ENCODE measurements at places on chromosomes 4 and X.

- DNase-seq, result no peak
Measured at GRCh38 chr4:13840502-13841190, 213.1 kb upstream of the BOD1L1 start.

- peak; percentile 64 for DNase-seq
Measured at GRCh38 chrX:49186125-49187027, at the start of gene PRICKLE3. PRICKLE3 (minus strand) TSS chrX:49186373; CDS start chrX:49186297, 76 bp downstream.

DNA sequence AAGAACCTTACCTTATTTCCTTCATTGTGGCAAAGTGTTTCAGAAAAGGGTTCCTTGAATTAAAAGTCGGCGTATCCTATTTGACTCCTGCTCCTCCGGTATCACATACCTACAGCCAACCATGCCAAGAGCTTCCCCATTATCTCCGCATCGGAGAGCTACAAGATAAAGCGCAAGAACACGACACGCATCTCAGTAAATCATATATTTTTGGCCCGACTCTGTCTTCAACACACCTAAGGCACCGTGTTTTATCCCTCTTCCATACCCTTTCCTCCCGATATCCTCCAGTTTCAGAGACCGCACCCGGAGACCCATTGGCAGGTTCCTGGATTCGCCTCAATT, 497 bp upstream of the THAP9 start:
- no peak for DNase-seq

DNA sequence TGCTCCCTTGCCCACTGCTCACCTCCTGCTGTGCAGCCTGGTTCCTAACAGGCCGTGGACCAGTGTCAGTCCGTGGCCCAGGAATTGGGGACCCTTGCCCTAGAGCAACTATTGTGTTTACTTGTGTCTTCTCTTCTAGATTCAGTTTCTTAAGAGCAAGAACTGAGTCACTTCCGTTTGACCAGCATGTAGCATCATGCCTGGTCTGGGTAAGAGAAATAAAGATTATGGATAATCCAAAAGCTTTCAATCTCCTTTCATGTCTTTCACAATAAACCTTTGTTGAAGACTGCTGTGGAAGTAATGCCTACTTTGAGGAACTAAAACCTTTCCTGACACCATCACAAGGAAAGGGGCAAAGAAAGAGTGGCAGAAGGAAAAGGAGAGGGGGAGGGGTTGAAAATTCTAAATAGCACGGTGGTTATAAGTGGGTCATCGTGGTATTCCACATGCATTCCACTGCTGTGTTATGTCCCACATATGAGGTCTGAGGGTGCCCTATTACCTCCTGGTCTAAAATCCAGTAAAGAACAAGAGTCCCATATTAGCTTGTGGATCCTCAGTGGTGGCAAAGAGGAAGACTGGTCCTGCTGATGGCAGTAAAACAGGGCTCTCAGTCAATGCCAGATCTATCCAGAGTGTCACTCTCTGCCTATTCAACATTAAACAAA, 133.4 kb downstream of the RASL11B start:
- no peak for DNase-seq

GRCh38 chr4:150217192-150217591, 138.9 kb downstream of the DCLK2 start:
- peak; percentile 64 for DNase-seq

- no peak for DNase-seq
Measured at GRCh38 chr4:145195167-145195952, 15.0 kb upstream of the OTUD4 start.

- DNase-seq, result no peak
Measured at GRCh38 chrX:133402042-133402453, 13.2 kb downstream of the GPC4 start.

DNA sequence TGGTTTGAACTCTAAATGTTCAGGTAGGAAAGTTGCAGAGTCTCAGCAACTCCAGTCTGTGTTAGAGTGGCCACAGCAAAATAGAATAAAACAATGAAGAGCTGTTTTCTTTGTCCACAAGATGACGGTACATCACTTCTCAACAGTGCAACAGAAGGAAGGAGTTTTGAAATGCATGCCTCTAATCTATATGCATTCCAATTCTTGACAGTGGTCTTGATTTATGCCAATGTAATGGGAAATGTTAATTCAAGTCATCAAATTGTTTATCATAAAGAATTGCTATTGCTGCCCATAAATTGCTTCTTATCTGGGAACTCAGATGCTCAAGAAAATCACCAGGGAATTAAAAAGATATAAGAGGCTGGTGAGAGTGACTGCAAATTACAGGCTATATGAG, 195.5 kb upstream of the PRPS2 start:
- no peak for DNase-seq

- DNase-seq, result no peak
Measured at GRCh38 chr4:40214038-40214437, 17.2 kb downstream of the RHOH start.

GRCh38 chr4:77219266-77219665, 62.3 kb downstream of the CCNG2 start:
- no peak for DNase-seq

DNA sequence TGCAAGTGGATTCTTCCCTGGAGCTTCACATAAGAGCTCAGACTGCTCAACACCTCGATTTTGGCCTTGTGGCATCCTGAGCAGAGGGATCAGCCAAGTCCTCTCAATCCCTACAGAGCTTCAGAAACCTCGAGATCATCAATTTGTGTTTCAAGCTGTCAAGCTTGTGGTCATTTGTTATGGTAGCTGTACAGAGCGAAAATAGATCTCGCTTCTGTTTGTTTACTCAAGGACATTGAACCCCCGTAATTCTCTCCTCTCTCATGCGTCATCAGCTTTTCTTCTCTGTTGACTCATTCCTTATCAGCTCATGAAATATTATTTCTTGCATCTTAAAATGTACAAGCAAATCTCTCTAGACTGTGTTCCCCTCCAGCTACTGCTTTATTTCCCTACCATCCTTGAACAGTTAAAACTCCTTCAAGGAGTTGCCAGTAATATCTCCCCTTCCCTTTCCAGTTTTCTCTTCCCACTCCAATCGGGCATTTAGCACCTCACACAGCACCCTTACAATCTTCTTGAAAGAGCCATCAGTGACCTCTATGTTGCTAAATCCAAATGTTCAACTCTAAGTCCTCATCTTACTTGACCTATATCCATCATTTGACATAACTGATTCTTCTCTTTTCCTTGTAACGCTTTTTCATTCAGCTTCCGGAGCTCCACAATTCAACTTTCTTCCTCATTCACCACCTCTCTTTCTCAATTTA, 106.2 kb upstream of the FAT1 start:
- no peak for DNase-seq

- no peak for DNase-seq
Measured at GRCh38 chrX:41300758-41301437, 33.1 kb upstream of the DDX3X start.

DNA sequence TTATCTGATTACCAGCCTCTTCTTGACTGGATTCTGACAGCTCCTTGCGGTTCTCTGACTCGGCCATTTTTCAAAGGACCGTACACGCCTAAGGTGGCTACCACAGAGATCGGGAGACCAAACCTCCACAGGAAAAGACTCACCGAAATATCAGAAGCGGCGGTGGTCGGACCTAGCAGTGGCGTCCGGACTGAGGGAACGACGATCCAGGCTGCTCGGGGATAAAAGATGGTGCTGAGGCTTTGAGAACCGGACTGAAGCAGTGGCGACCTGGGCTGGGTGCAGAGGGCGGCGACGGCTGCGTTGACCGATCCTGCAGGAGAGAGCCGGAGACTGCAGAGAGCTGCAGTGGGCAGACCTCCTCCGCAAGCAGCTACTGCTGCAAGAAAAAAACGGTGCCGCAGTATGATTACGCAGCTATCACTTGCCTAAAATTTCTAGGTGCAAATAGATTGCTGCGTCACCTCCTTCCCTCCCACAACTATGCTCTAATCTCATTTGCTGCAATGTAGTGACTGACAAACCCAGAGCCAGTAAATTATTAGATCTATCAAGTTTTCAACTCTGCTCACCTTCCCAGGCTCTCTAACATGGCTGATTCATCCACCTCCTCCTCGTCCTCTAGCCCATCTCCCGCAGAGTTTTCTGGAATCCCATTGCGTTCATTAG, at the start of gene NAP1L2:
Gene NAP1L2, minus strand, starts transcription at position 426 of the 669 bp plus-strand sequence. Its CDS starts 359 bp downstream, at position 67.
- DNase-seq, result peak; percentile 81

GRCh38 chrX:66030505-66031317, 9.2 kb downstream of the VSIG4 start:
- no peak for DNase-seq

DNA sequence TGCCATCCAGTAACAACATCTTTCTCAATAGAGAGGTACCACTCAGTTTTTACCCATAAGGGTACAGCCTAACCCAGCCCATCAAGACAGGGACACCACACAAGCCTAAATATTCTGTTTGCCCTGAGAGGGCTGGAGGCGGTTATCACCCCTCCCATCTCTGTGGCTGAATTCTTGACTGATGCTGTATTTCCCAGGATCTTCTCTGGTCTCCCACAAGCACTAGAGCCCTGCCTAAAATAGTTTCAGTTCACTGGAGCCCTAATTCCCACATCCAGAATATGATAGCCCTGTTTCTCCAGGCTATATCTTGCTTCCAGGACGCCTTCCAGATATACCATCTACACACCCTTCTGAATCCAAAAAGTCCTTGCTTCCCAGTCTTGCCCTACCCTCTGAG, 91.6 kb upstream of the NMU start:
- DNase-seq, result no peak

GRCh38 chrX:114712466-114712865, 128.6 kb downstream of the HTR2C start:
- DNase-seq, result no peak

DNA sequence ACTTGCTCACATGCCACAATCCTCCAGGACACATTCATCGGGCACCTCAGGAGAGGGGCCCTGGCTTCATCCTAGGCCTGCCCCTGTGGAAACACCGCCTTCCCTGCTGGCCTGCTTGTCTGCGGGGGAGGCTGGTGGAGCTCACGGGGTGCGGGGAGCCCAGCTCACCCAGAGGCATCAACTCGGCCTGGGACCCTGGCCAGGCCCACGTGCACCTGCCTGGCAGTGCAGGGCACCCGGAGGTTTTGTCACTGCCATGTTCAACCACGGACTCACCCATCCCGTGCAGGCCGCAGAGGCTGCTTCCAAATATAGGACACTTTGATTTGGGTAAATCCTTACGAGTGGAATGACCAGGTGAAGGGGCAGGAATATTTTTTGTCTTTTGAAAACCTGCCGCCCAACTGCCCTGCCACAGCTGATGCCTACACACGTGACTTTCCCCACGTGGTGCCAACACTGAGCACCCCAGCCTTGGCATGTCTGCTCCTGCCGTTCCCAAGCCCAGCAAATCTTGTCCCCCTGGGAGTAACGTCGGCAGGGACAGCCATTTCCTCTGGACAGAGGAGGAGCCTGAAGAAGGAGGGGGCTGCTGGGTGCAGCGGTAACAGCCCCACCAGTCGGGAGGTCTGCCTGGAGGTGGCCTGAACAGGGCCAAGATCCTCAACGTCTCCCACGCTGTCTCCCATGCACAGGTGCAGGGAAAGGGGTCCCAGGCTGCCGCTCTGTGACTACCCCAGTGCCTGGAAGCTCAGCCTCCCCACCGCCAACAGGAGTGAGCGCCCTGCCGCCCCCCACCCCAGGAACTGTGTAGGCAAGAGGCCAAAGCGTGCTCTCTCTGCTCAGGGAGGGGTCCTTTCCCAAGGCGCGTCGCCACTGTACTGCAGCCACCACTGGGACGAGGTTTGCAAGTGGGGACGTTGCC, 8.5 kb downstream of the MXD4 start:
- no peak for DNase-seq

DNA sequence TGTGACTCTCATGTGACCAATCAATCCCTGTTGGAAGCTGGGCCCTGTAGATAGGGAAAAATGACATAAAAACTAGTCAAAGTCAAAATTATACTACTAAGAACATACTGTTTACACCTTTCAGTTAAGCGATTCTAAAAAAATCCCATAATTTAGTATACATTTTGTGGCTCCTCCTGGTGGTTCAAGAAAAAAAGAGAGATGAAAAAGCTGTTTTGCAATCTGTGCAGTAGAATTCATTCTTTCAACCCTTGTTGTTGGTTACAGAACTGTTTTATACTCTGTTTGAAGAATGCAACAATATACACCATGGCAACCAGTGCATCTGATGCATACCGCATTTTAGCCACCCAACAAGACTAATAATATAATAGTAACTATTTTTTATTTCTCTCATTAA, 66.8 kb upstream of the ANK2 start:
- no peak for DNase-seq

DNA sequence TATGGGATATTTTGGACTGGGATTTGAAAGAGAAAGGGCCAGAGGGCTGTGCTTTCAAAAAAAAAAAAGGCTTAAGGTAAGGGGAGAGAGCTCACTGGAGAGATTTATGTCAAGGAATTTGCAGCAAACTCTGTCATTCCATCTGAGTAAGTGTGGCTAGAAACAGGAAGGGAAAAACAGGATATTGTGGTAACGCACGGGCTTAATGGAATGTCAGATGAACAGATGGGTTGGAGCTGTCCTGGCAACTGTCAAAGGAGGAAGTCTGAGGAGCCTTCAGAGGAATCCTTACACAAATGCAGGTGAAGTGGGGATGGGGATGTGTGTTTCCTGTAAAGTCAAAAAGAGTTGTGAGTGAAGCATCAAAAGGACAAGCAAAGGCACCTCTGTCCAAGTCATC, 15.1 kb upstream of the NKX3-2 start:
- DNase-seq, result no peak
